Dermis lymphatic vessel endothelial cell (primary cell): ENCODE measurements at places on chromosomes 7 and 10. TPM values are rescaled to one million over a fixed set of nuclear protein-coding genes. Genes with fewer than 3 reads are reported as not detected.

The DRGX gene
- total RNA-seq, result not detected in 2 replicates

The ARHGEF5 gene
- 0.11 and 0.34 TPM in 2 replicates for total RNA-seq

The LRRTM3 gene
- not detected in 2 replicates for total RNA-seq

The MYH16 gene
- not detected in 2 replicates for total RNA-seq

The PGAM2 gene
- not detected in 2 replicates for total RNA-seq

The MNX1 gene
- not detected in 2 replicates for total RNA-seq

The RAB19 gene
- 0.17 TPM in 1 of 2 replicates, not detected in the other for total RNA-seq

The AKR1D1 gene
- not detected in 2 replicates for total RNA-seq

The GPC2 gene
- 1.3 and 3.5 TPM in 2 replicates for total RNA-seq

The BMPER gene
- total RNA-seq, result 1.1 and 1.3 TPM in 2 replicates

The EVX1 gene
- total RNA-seq, result not detected in 2 replicates

The HECTD2 gene
- total RNA-seq, result 5.7 and 7.9 TPM in 2 replicates

The NEBL gene
- total RNA-seq, result 0.22 and 0.26 TPM in 2 replicates

The RNF32 gene
- 0.17 and 0.43 TPM in 2 replicates for total RNA-seq

The VGF gene
- total RNA-seq, result not detected in 2 replicates

The SYCE1 gene
- not detected in 2 replicates for total RNA-seq

The IMMP2L gene
- 8.1 and 12.4 TPM in 2 replicates for total RNA-seq

The SPDYE8 gene
- not detected in 2 replicates for total RNA-seq

The ASB10 gene
- not detected in 2 replicates for total RNA-seq

The CLCN1 gene
- total RNA-seq, result not detected in 2 replicates

The ITPRID1 gene
- total RNA-seq, result not detected in 2 replicates

The LRIT1 gene
- total RNA-seq, result not detected in 2 replicates

The CISD1 gene
- total RNA-seq, result 22.0 and 22.2 TPM in 2 replicates
